A549 treated with dexamethasone at 1 μM for 4 hours (cell line): ENCODE measurements at places on chromosomes 3 and 15. TPM values are rescaled to one million over a fixed set of nuclear protein-coding genes. Genes with fewer than 3 reads are reported as not detected.

The GRAMD1C gene
- total RNA-seq = 0.52 to 1.8 TPM (median 0.72 TPM) in 5 replicates

The CLDN1 gene
- total RNA-seq = 17.9 to 24.5 TPM (median 19.9 TPM) in 5 replicates

The TNNC1 gene
- 0.87 to 1.3 TPM (median 1.3 TPM) in 5 replicates for total RNA-seq

The ANKUB1 gene
- not detected in 5 replicates for total RNA-seq

The MUSTN1 gene
- total RNA-seq = 0.14 to 0.31 TPM (median 0.16 TPM) in 4 of 5 replicates, not detected in the other

The PLSCR2 gene
- total RNA-seq = 0.11 to 0.19 TPM in 2 of 5 replicates, not detected in the others

The ABHD10 gene
- total RNA-seq = 15.4 to 18.9 TPM (median 18.3 TPM) in 5 replicates

The LDHAL6B gene
- total RNA-seq = 0.05 TPM in 1 of 5 replicates, not detected in the others

The GPR149 gene
- total RNA-seq = not detected in 5 replicates

The SEMA5B gene
- 0.14 to 0.27 TPM (median 0.18 TPM) in 5 replicates for total RNA-seq

The IGDCC3 gene
- 0.06 to 0.22 TPM (median 0.19 TPM) in 5 replicates for total RNA-seq

The XCR1 gene
- total RNA-seq = not detected in 5 replicates

The XPC gene
- total RNA-seq = 29.0 to 35.7 TPM (median 33.1 TPM) in 5 replicates

The CPB1 gene
- total RNA-seq = not detected in 5 replicates

The TMF1 gene
- 11.3 to 17.4 TPM (median 14.9 TPM) in 5 replicates for total RNA-seq
